Tibial nerve (tissue), 4 donors: ENCODE measurements at places on chromosomes 3 and 15. TPM values are rescaled to one million over a fixed set of nuclear protein-coding genes. Genes with fewer than 3 reads are reported as not detected.

DNA sequence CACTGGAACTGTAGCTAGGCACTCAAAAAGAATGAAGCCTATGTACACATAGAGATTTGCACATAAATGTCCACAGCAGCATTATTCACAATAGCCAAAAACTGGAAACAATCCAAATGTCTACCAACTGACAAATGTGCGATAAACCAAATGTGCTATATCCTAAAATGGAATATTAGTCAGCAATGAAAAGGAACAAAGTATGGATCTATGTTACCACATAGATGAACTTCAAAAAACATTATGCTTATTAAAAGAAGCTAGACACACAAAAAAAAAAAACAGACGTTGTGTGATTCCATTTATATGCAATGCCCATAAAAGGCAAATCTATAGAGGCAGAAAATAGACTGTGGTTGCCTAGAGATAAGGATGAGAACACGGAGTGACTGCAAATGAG is 39.7 kb downstream of the SRGAP3 start:
- DNase-seq: no peak
- H3K4me1 ChIP-seq: no peaks in the 10 kb centered on the region
- no peak overlapping the region for H3K4me3 ChIP-seq
- H3K36me3 ChIP-seq: no peaks in the 10 kb centered on the region

- H3K4me1 ChIP-seq: no peaks in the 10 kb centered on the region
- no peaks in the 10 kb centered on the region for H3K27me3 ChIP-seq
- H3K27ac ChIP-seq: no peak overlapping the region
- no peak overlapping the region for H3K4me3 ChIP-seq
These were observed 322.7 kb downstream of the FOXP1 start for GRCh38 chr3:71260782-71261181.

DNA sequence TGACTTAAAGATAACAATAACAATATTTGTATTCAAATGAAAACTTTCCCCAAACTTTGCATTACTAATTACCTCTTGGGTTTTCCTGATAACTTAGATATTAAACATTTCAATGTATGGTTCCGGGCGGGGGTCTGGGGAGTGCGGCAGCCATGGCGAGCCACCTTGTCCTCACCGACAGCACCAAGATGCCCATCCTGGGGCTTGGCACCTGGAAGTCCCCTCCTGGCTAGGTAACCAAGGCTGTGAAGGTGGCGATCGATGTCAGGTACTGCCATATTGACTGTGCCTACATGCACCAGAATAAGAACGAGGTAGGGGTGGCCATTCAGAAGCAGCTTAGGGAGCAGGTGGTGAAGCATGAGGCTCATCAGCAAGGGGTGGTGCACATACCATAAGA is 478.7 kb downstream of the CNTN3 start:
- no peak overlapping the region for H3K4me3 ChIP-seq
- H3K4me1 ChIP-seq: no peaks in the 10 kb centered on the region
- no peak overlapping the region for H3K27ac ChIP-seq
- no peaks in the 10 kb centered on the region for H3K27me3 ChIP-seq
- no peak for DNase-seq
- H3K36me3 ChIP-seq: no peaks in the 10 kb centered on the region

DNA sequence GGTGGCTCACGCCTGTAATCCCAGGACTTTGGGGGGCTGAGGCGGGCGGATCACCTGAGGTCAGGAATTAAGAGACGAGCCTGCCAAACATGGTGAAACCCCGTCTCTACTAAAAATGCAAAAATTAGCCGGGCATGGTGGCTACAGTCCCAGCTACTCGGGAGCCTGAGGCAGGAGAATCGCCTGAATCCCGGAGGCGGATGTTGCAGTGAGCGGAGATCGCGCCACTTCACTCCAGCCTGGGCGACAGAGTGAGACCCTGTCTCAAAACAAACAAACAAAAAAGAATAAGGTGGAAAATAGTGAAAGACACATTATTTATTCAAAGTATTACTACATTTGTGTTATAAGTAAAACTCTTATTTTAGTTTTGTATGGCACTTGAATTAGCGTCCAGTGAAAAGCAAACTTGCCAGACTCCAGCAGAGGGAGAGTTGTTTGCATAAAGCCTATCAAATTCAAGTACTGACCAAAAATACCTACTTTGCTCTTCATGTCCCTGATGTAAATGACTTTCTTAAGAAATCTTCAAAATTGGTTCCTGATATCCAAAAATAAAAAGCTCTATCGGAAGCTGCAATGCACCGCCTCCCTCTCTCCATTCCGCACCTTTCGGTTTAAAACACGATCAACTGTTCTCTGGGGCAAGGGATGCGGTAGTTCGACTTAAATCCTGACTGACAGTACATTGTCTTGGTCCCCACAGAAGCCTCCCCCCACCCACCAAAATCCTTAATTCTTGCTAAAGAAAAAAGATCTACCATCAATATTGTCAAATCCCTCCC is 1.2 kb downstream of the TRPM7 start:
- peak overlapping the region; percentile 93 for H3K27ac ChIP-seq
- DNase-seq: no peak
- no peaks in the 10 kb centered on the region for H3K27me3 ChIP-seq

MYH15 gene
- not detected for total RNA-seq

TRH gene
- not detected for total RNA-seq

DNA sequence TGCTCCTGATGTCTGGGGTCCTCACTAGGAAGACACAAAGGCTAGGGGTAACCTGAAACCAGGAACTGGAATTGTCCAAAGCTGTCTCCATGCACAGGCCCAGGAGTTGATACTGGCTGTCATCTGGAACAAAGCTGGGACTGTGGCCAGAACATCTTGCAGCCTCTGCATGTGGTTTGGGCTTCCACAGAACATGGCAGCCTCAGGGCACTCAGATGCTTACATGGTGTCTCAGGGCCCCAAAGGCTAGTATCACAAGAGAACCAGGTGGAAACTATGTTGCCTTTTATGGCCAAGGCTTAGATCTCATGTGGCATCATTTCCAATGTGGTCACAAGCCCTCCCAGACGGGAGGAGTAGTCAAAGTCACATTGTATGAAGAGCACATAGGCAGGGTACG is 335.2 kb upstream of the TRIM42 start:
- H3K36me3 ChIP-seq: no peaks in the 10 kb centered on the region
- DNase-seq: no peak
- H3K27me3 ChIP-seq: no peaks in the 10 kb centered on the region
- H3K27ac ChIP-seq: no peak overlapping the region

GRCh38 chr3:13027154-13027553 is 46.1 kb downstream of the IQSEC1 start:
- no peak overlapping the region for H3K27ac ChIP-seq
- H3K4me3 ChIP-seq: no peak overlapping the region
- DNase-seq: no peak
- H3K36me3 ChIP-seq: no peaks in the 10 kb centered on the region
- H3K4me1 ChIP-seq: peaks cover 9% of the 10 kb centered on the region

SLCO2A1 gene
- total RNA-seq: 10.7 TPM

MORC1 gene
- not detected for total RNA-seq

GRCh38 chr15:64774037-64774628 is 1.3 kb downstream of the RBPMS2 start:
- H3K36me3 ChIP-seq: no peaks in the 10 kb centered on the region
- DNase-seq: no peak
- H3K4me3 ChIP-seq: peak overlapping the region; percentile 68
- no peaks in the 10 kb centered on the region for H3K4me1 ChIP-seq
- H3K27me3 ChIP-seq: peaks cover 9% of the 10 kb centered on the region

GATM gene
- total RNA-seq: 531 TPM

GRCh38 chr3:136651581-136651980 is 100.6 kb downstream of the STAG1 start:
- no peaks in the 10 kb centered on the region for H3K4me1 ChIP-seq
- H3K36me3 ChIP-seq: peaks cover 12% of the 10 kb centered on the region
- DNase-seq: no peak
- H3K27me3 ChIP-seq: no peaks in the 10 kb centered on the region

- H3K36me3 ChIP-seq: no peaks in the 10 kb centered on the region
- H3K27me3 ChIP-seq: no peaks in the 10 kb centered on the region
- H3K27ac ChIP-seq: no peak within 1 kb of the TSS
- H3K4me3 ChIP-seq: no peak within 1 kb of the TSS
- no peaks in the 10 kb centered on the region for H3K4me1 ChIP-seq
- DNase-seq: no peak
These were observed at the start of gene PRR23B for GRCh38 chr3:139020868-139021234. Gene PRR23B (minus strand): TSS chr3:139020926. CDS start chr3:139020661, 265 bp downstream.

GRCh38 chr3:31105011-31105410 is 210.6 kb upstream of the GADL1 start:
- H3K4me3 ChIP-seq: no peak overlapping the region
- no peak for DNase-seq
- no peaks in the 10 kb centered on the region for H3K27me3 ChIP-seq
- H3K27ac ChIP-seq: no peak overlapping the region
- no peaks in the 10 kb centered on the region for H3K36me3 ChIP-seq

DNA sequence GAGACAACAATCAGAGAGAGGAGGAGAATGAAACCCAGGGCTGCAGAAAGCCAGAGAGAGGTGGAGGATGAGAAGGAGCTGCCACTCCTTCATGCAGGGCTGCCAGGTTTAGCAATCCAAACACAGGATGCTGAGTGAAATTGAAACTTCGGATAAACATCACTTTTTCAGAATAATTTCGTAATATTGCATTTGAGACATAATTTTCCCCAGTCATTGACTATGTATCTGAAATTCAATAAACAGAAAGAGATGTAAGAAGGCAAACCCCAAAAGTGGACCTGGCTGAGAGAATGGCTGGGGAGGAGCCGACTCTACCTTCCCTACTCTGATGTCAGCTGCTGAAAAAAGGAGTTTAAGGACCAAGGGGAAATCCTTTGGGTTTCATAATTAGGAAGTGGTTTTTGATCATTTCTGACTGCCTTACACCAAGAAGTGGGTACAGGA is 33.8 kb downstream of the SLC9A9 start:
- H3K36me3 ChIP-seq: no peaks in the 10 kb centered on the region
- DNase-seq: peak; percentile 36
- no peak overlapping the region for H3K27ac ChIP-seq
- no peak overlapping the region for H3K4me3 ChIP-seq
- no peaks in the 10 kb centered on the region for H3K4me1 ChIP-seq

GRCh38 chr3:354432-354831 is 157.9 kb downstream of the CHL1 start:
- DNase-seq: peak; percentile 76
- no peaks in the 10 kb centered on the region for H3K4me1 ChIP-seq
- no peak overlapping the region for H3K27ac ChIP-seq
- H3K4me3 ChIP-seq: no peak overlapping the region
- no peaks in the 10 kb centered on the region for H3K36me3 ChIP-seq

- H3K4me3 ChIP-seq: no peak overlapping the region
- no peaks in the 10 kb centered on the region for H3K27me3 ChIP-seq
- H3K27ac ChIP-seq: no peak overlapping the region
These were observed 251.9 kb downstream of the NAALADL2 start for GRCh38 chr3:175111036-175111435.

DNA sequence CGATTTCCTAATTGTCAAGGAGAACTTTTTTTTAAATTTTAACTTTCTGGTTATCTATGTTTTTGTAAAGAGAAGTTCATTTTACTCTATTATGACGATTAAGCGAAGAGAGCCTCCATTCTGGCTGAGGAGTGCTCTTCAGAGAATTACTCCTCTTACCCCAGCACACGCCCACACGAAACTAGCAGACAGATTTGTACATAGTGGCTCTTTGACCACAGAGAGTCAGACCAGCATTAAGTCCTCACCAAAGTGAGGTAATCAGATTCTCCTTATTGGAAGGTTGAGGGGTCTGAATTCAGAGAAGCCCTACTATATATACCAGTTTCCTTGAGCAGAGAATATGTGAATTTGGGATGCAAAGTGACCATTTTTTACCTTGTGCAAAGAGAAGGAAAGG is 204.8 kb upstream of the TSC22D2 start:
- DNase-seq: no peak
- no peaks in the 10 kb centered on the region for H3K36me3 ChIP-seq
- H3K4me1 ChIP-seq: no peaks in the 10 kb centered on the region
- H3K27ac ChIP-seq: no peak overlapping the region

DNA sequence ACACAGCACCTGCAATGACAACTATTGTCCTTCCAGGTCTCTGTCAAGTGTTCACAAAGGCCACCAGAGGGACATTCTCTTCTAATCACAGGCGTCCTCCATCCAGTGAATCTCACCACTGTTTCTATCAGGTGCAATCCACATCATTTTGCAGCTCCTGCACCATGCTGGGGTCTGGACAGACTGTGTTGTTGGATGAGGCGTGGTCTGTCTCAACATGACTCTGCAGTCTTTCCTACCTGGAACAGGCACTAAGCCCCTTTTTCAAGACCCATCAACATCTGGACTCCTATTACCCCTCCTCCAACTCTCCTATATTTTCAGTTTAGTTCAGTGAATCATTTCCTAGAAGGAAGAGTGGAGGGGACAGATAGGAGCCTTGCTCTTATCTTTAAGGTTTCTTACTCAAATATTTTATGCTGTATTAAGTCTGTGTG is 31.5 kb upstream of the VEPH1 start:
- no peak overlapping the region for H3K27ac ChIP-seq
- H3K4me3 ChIP-seq: no peak overlapping the region
- no peaks in the 10 kb centered on the region for H3K36me3 ChIP-seq
- no peaks in the 10 kb centered on the region for H3K4me1 ChIP-seq
- H3K27me3 ChIP-seq: no peaks in the 10 kb centered on the region
- no peak for DNase-seq

GRCh38 chr15:58590236-58590635 is 158.4 kb downstream of the LIPC start:
- no peak overlapping the region for H3K27ac ChIP-seq
- H3K4me1 ChIP-seq: no peaks in the 10 kb centered on the region
- H3K4me3 ChIP-seq: no peak overlapping the region
- H3K27me3 ChIP-seq: no peaks in the 10 kb centered on the region
- no peak for DNase-seq

SPINK8 gene
- total RNA-seq: not detected

TOPAZ1 gene
- not detected for total RNA-seq

DNA sequence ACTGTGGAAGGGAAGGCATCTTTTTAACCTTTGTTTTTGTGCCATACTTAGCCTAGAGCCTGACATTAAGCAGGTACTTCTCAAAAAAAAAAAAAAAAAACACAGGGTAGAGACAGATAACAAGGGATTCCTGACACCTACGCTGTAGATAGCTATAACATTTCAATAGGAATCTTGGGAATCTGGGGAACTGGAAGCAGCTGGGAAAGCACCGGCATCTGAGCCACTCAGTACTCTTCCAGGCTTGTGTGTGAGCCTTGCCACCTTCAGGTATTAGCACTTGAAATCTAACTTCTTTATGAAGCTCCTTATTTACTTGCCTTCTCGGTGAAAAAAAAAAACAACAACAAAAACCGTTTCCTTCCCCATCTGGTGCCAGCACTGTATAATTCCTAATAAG is 46.8 kb downstream of the PIK3CA start:
- no peak for DNase-seq
- H3K27ac ChIP-seq: no peak overlapping the region
- H3K36me3 ChIP-seq: no peaks in the 10 kb centered on the region
- H3K4me1 ChIP-seq: peaks cover 58% of the 10 kb centered on the region
- H3K4me3 ChIP-seq: no peak overlapping the region
- H3K27me3 ChIP-seq: no peaks in the 10 kb centered on the region
